ENCODE measurements at places on chromosomes 6 and 20.

- DNase-seq, result no peak
Observed at GRCh38 chr20:58227391-58228102, 906 bp downstream of the ANKRD60 start.

- DNase-seq, result peak; percentile 62
Observed at GRCh38 chr6:98947411-98948292, at the start of gene FBXL4. TSS of gene FBXL4 (minus strand) at chr6:98947946. CDS start at chr6:98926988, 20,958 bp downstream.

- no peak for DNase-seq
Observed at GRCh38 chr6:102582569-102582968, 1189.1 kb downstream of the GRIK2 start.

GRCh38 chr20:60365882-60366281 lies 407.7 kb downstream of the CDH26 start:
- DNase-seq, result no peak

- no peak for DNase-seq
Observed at GRCh38 chr20:58434326-58434725, 45.3 kb downstream of the VAPB start.

DNA sequence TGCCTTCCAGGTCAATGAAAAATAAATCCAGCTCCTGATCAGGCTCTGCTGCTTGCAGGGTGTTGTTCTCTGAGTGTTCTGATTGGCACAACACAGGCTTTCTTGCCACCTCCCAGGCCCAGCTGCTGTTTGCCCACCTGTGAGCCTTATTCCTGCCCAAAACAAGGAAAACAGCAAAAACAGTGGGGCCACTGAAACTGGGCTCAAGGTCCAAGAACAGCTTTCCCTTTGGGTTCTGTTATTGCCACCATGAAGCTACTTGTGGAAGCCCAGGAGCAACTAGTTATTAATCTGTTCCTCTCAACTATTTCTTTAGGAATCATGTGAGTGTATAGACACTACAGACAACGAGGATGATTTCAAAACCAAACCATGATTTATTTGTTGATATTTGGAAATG lies 159.1 kb downstream of the PLCB1 start:
- DNase-seq, result no peak

DNA sequence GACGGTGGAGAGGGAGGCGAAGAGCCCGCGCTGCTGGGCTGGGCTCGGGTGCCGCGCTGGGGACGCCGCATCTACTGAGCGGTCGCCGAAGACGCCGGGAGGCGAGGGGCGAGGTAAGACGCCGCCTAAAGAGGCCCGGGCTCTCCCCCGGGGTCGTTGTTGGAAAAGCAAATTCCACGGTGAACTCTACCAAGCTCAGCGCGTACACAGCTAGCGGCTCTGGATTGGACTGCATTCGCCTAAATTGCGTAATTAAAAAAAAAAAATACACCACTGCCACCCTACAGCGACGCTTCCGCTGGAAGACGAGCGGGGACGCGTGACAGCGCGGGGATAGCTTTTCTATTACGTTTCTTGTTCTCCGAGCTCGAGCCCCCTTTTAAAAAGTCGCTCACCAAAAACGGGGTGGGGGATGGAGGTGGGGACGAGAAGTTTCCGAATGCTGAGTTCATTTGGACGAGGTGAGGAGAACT lies 92.0 kb upstream of the PRDM1 start:
- no peak for DNase-seq

DNA sequence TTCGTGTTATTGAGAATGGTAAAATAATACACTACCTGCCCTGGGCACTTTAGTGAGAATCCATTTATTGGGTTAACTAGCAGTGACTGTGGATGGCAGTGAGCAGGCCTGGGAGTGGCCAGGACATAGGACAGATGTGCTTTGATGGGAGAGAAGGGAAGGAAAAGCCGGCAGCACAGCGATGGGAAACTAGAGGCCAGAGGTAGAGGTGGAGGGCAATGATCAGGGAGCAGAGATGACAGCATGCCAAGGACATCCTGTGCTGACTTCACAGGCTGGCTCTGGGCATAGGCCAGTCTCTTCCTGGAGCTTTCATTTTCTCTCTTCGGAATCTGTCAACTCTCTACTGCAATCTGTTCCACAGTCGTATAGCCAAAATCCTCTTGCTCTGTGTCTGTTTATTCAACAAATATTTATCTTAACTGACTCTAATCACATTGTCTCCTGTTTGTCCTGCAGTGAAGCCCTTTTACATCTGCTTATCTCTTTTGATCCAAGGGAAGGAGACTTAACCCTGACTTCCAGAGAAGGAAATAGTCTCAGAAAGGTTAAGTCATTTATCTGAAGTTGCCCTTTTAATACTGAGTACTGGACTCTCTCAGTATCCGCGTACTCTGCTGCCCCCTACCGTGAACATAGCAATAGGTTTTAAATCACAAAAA lies 18.4 kb upstream of the MMP24 start:
- peak; percentile 81 for DNase-seq

GRCh38 chr6:36586606-36587005 lies 7.6 kb upstream of the SRSF3 start:
- no peak for DNase-seq

Data from NCI-H510A treated with DMSO at 0.1 percent for 48 hours (cell line).